Mucosa of gallbladder (tissue), 1 donor: ENCODE measurements at places on chromosomes 6 and 20.

DNA sequence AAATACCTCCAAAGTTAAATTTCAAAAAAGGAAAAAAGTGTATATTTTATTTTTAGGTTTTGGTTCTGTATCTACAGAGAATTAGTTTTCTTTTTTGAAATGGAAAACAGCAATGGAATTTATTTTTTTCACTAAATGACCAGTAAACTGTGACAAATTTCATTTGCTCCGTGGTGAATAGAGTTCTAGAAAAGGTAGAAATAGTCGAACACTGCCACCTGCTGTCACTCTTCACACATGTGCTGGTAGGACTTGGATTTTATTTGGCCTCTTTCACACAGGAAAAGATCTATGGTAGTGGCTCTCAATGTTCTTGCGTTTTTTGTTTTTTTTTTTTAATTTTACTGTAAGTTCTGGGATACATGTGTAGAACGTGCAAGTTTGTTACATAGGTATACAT, 312.5 kb downstream of the EYA4 start:
- peak; percentile 50 for DNase-seq

DNA sequence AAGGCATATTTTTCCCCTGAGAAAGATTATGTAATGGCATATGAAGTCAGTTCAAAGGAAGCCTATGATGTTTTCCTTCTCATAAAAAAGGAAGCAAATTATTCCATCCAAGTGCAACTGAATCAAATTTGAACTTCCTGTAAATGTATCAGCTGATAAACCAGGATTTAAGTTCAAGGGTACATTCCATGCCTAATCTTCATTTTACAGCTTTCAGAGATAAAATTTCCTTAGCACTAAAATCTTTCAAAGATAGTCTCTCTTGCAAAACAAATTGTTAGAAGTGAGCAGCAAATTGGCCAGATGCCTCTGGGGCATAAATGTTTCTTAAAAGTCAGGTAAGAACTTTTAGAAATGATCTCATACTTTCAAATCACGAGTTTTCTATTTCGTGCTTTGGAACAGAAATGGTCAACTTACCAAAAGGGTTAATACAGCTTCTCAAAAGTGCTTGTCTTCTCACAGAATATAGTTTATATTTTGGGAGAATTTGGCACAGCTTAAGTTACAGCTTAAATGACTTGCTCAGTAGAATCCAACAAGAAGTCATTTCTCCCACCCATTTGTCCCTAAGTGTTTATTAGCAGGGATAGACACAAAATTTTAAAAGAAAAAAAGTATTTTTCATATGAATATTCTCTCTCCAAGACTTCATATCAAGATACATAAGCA, 2.7 kb upstream of the TCF21 start:
- no peak for DNase-seq

- no peak for DNase-seq
Measured at GRCh38 chr20:14953736-14954135, 616.3 kb upstream of the FLRT3 start.

- no peak for DNase-seq
Measured at GRCh38 chr20:51712501-51713212, 55.5 kb downstream of the ATP9A start.

DNA sequence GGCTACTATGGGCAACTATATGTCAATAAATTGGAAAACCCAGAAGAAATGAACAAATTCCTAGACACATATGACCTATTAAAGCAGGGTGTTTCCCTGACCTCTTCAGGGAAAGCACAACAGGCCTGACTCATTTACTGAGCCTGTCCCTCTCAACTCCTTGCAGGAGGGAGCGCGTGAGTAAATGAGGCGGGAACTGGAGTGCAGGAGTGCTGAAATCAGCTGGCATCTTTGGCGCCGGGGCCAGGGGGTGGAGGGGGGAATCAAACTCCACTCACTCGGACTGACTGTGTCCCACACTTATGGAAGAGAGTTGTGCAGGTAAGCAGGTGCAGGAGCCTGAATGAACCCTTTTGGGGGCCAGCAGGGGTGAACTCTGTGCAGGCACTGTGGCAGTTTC, 671.2 kb upstream of the PTCHD4 start:
- DNase-seq: no peak

DNA sequence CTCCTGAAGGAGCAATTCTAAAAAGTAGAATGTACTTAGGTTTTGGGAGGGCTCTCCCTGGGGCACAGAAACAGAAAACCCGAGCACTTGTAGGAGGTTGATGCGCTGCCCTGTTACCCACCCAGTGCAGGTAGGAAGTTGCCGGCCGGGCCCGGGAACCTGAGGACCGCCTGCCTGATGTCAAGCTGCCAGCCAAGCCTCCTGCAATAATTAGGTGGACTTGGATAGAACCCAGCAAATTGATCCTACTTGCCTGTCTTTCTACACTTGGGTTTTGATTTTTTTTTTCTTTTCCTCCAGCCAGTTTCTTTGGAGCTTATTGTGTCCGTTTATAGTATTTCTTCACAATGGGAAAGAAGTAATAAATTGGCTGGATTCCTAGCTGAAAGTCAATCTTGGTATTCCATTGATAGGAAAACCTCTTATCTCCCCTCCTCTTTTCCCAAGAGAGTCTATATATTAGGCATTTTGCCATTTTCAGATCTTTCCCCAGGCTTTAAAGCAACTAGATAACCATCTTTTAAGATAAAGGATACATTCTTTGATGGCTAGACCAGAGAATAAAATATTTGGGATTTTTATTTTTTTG, 78.3 kb upstream of the FYN start:
- no peak for DNase-seq

DNA sequence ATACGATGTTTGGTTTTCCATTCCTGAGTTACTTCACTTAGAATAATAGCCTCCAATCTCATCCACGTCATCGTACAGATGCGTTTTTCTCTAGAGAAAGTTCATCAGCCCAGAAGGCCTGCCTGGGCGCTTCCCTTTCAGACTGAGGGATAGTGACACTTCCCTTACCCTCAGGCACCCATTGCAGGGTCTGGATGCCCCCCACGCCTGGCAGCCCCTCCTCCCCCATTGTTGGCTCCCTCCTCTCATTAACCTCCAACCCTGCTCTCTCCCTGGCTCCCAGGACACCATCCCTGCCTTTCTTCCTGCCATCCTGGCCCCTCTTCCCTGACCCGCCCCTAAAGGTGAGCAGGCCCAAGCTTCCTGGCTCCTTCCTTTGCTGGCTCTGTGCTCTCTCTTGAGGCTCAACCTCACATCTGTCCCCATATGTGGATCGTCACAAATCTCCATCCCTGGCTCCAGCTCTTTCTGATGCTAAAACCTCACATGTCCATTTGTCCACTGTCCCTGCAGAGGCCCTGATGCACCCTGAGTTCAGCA, 145.2 kb downstream of the SYCP2 start:
- DNase-seq: no peak

DNA sequence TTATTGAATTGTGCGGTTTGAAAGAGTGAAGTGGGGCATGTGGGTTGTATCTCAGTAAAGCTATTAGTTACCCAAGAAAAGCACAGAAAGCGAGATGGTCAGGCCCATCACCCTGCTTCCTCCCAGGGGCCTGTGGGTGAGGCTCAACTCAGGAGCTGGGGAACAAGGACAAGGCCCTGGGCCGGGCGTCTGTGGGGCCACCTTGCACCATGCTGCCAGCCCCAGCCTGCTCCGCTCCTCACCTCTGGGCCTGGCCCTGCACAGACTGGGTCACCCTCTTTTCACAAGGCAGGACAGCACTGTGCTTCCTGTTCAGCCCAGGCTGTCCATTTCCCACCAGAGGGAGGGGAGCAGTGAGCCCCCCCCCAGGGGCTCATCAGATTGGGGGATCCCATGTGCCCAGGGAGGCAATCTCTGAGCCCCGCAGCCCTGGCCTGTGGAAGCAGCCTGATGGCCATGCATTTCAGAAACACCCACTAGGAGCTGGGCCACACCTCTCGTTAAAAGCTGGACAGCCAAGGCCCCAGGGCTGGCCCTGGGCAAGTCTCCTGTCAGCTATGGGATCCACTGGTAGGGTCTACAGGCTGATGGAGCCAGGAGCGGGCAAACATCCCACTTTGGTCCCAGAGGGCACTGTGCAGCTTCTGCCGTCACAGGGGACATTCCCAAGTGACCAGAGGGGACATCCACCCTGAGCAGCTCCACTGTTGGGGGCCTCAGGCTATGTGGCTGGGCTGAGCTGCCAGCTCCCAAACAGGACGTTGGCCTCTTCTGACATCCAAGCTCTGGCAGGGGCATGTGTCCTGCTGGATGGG, 55.9 kb downstream of the YTHDF1 start:
- no peak for DNase-seq

- no peak for DNase-seq
Measured at GRCh38 chr20:22904386-22904785, 130.7 kb upstream of the SSTR4 start.

DNA sequence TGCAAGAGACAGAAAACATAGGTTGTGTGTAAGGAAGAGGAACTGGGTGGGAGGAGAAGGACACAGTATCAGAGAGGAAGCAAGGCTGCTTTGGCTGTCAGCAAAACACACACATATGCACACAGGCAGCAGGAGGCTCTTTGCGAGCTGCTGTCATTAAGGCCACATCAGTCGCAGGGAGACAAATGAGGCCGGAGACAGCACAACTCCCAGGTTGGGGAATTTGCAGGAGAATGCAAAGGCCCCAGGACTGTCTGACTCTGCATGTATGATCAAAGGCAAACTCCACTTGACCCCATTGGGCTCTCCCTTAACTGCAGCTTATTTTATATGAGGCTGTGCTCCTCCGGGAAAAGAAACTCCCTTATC, 35.3 kb downstream of the METTL24 start:
- no peak for DNase-seq

DNA sequence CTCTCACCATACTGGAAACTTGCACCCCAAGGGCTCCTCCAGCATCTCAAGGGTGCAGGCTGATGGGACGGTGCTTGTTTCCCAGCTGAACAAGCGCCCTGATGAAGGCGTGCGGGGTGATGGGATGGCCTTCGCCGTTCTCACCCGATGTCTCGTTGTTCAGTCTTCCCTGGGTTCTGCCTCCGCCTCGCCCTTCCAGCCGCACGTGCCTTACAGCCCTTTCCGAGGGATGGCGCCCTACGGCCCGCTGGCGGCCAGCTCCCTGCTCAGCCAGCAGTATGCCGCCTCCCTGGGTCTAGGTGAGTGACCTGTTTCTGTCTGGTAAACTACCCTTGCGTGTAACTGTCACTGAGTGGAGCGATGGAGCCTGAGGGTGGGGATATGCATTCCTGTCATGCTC, 3.9 kb downstream of the LSM14B start:
- no peak for DNase-seq

DNA sequence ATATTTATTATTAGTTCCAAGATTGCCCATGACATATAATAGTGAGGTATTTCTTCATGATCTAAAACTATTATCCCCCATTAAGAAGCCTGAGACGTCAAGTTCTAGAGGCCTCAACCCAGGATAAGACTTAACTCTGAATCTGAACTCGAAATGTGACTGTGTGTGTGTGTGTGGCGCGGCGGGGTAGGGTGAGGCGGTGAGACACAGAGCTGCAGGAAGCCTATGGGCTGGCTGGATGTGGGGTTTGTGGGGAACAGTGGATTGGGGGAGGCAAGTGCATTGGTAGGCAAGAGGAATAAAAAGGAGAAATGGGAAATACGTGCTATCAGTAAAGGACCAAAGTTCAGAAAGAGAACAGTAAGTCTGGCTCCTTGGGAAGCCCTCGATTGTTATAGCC, 66.5 kb upstream of the RNF146 start:
- no peak for DNase-seq

GRCh38 chr6:135087803-135088202, 33.2 kb upstream of the HBS1L start:
- no peak for DNase-seq

DNA sequence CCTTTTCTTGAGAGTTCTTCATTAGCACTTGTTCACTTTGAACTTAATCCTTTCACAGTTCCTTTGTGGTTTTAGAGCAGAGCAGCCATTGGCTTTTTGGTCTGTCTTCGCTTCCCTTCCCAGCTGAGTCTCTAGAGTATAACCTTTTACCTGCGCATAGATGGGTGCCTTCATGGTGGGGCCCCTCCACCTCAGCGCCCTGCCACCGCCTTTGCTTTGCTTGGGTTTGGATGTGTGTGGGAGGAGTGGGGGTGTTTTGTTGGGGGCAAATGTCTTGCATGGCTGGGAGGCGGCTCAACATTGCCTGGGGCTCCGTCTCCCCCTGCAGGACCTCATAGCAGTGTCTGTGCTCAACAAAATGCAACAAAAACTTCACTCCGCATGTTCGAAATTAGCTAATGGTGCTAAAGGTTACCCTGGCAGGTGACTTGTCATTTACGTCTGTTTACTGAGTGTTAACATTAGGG, 11.9 kb downstream of the PYGB start:
- no peak for DNase-seq

GRCh38 chr20:36181934-36182603, 27.5 kb downstream of the EPB41L1 start:
- DNase-seq: no peak

DNA sequence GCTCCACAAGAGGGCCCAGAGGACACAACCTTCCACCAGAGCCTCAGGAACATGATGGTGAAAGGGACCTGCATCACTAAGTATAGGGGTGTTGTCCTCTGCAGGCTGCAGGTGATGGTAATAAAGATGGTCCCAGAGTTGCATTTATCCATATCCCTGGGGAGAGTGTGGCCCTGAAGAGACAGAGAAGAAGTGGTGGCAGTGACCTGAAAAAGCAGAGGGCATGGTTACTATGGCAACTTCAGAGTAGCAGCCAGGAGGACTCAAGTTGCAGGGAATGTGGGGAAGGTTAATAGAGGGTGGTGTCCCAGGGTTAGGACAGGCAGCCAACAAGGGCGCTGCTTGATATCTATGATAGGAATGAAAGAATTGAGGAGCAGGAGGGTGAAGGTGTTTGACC, 57.1 kb downstream of the HLA-A start:
- no peak for DNase-seq

- DNase-seq: peak; percentile 45
Measured at GRCh38 chr6:797479-798077, 104.6 kb upstream of the EXOC2 start.

GRCh38 chr20:24378661-24379483, 90.6 kb upstream of the SYNDIG1 start:
- no peak for DNase-seq

- DNase-seq: no peak
Measured at GRCh38 chr6:169250660-169251059, 3.0 kb downstream of the THBS2 start.

- no peak for DNase-seq
Measured at GRCh38 chr20:17602493-17602892, 32.6 kb downstream of the DSTN start.
